ENCODE measurements at places on chromosomes 11 and 22.

- no peak for DNase-seq
Measured at GRCh38 chr11:83448686-83449085, 162.5 kb upstream of the CCDC90B start.

DNA sequence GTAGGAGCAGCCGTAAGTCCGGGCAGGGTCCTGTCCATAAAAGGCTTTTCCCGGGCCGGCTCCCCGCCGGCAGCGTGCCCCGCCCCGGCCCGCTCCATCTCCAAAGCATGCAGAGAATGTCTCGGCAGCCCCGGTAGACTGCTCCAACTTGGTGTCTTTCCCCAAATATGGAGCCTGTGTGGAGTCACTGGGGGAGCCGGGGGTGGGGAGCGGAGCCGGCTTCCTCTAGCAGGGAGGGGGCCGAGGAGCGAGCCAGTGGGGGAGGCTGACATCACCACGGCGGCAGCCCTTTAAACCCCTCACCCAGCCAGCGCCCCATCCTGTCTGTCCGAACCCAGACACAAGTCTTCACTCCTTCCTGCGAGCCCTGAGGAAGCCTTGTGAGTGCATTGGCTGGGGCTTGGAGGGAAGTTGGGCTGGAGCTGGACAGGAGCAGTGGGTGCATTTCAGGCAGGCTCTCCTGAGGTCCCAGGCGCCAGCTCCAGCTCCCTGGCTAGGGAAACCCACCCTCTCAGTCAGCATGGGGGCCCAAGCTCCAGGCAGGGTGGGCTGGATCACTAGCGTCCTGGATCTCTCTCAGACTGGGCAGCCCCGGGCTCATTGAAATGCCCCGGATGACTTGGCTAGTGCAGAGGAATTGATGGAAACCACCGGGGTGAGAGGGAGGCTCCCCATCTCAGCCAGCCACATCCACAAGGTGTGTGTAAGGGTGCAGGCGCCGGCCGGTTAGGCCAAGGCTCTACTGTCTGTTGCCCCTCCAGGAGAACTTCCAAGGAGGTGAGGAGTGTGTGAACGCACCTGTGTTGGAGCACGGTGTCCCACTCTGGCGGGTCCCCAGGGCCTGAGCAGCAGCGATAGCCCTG lies at the start of gene TAGLN:
TSS of gene TAGLN (plus strand) at position 318 of the 863 bp plus-strand sequence. CDS start 3,644 bp downstream, outside the sequence.
- no peak for DNase-seq

- DNase-seq, result no peak
Measured at GRCh38 chr11:62546244-62546928, at the start of gene AHNAK. Gene AHNAK, minus strand, starts transcription at chr11:62546806. Its CDS starts 10,708 bp downstream, at chr11:62536098.

DNA sequence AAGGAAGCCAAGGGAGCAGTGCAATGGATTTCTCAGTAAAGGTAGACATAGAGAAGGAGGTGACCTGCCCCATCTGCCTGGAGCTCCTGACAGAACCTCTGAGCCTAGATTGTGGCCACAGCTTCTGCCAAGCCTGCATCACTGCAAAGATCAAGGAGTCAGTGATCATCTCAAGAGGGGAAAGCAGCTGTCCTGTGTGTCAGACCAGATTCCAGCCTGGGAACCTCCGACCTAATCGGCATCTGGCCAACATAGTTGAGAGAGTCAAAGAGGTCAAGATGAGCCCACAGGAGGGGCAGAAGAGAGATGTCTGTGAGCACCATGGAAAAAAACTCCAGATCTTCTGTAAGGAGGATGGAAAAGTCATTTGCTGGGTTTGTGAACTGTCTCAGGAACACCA lies 6.6 kb downstream of the TRIM22 start:
- DNase-seq, result no peak

DNA sequence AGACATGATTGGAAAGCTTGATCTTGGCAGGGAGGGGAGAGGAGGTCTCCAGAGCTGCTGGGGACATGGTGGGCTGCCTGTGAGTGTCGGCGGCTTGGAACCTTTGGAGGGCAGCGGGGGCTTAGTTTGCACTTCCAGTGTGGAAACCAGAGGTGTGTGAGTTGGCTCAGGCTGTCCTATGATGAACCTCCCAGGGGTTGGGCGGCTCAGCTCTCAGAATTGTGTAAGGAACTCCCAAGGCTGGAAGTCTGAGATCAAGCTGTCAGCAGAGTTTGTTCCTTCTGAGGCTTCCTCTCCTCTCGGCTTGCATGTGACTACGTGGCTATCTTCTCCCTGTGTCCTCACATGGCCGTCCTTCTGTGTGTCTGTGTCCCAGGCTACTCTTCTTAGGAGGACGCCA lies 87.9 kb upstream of the B3GAT1 start:
- no peak for DNase-seq

DNA sequence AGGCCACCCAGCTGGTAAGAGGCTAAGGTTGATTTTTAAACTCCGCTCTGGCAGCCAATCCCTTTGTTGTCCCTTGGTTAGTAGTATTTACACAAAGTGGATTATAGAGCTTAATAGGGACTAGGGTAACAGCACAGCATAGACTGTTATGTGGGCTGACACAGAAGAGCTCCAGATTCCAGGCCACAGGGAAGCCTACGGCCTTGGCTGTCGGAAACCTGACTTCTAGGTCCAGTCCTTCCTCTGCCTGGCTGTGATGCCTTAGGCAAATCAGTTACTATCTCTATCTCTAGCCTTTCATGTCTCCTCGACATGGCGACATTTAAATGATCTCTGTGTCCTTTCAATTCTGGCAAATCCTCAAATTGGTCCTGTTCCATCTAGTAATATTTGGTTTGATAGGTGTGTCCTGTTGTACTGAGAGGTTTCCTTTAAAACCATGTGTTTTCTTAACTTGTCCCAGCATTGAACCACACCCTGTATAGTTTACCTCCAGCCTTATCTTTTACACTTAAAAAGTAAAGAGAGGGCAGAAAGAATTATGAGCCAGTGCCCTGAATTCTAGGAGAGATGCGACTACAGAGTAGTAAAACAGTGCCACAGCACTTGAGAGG lies 4.2 kb downstream of the MMP1 start:
- no peak for DNase-seq

GRCh38 chr11:70915158-70915985 lies 337.0 kb downstream of the SHANK2 start:
- DNase-seq, result no peak
